ENCODE measurements at places on chromosomes 2 and 18.

- no peak for DNase-seq
Measured at GRCh38 chr2:33469238-33469637, 7.2 kb upstream of the RASGRP3 start.

DNA sequence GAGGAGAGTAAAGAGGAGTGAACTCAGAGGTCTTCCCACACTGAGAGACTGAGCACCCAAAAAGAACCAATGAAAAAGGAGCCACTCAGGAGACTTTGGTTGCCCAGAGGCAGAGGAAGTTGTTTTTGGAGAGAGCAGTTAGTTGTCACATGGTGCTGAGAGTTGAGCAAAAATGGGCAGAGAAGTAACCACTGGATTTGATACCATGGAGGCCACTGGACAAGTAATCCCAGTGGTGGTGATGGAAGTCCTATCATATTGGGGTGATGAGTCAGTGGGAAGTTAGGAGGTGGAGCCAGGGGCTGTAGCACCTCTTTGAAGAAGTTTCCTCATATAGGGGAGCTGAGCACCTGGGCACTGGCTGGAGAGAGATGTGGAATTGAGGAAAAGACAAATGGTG, 235.8 kb downstream of the TPGS2 start:
- no peak for DNase-seq

GRCh38 chr2:231640241-231640640, 47.6 kb downstream of the TEX44 start:
- DNase-seq = no peak

GRCh38 chr2:19982268-19982667, 7.6 kb downstream of the WDR35 start:
- no peak for DNase-seq

DNA sequence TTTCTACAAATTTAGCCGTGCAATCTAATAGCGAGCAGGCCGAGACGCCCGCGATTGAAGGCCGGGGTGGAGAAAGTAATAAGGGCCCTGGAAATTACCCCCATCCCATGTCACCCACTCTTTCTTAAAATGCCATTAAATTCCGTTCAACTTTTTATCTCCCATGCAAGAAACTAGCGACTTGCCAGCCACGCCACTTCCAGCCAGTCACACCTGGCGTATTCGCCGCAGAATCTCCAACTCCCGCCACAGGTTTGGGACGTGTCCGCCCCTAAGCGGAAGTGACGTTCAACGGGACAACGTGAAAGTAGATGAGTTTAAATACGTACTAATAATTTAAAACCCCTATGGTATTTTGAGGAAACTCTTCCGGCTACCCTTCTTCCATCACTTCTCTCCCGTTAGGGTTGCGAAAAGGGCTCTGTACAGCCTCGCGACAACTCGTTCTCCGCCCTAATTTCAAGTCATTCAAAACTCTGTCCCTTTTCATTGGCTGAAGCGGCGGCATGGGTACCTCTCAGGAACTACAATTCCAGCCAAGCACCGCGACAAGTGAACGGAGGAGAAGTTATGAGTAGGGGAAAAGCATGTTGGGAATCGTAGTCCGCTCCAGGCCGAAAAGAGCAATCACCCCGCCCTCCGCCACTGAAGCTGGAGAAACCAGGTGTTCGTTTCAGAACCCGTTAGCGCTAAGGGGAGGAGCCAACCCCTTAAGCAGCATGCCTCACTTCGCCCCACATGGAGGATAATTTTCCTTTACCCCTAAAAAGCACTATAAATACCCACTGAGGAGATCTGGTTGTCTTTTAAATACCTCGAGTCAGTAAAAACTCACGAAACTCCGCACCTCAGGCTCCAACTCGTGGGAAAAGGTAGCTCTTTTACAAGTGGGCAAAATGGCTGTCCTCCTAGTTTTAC, at the start of gene ZRANB3:
TSS of gene ZRANB3 (minus strand) at position 906 of the 918 bp plus-strand sequence.
- peak; percentile 95 for DNase-seq

GRCh38 chr2:85111819-85112281, 21.3 kb upstream of the TCF7L1 start:
- no peak for DNase-seq

GRCh38 chr2:240387669-240388358, 47.6 kb upstream of the GPC1 start:
- DNase-seq = no peak

GRCh38 chr2:236947294-236947693, 138.4 kb upstream of the COPS8 start:
- DNase-seq = no peak

DNA sequence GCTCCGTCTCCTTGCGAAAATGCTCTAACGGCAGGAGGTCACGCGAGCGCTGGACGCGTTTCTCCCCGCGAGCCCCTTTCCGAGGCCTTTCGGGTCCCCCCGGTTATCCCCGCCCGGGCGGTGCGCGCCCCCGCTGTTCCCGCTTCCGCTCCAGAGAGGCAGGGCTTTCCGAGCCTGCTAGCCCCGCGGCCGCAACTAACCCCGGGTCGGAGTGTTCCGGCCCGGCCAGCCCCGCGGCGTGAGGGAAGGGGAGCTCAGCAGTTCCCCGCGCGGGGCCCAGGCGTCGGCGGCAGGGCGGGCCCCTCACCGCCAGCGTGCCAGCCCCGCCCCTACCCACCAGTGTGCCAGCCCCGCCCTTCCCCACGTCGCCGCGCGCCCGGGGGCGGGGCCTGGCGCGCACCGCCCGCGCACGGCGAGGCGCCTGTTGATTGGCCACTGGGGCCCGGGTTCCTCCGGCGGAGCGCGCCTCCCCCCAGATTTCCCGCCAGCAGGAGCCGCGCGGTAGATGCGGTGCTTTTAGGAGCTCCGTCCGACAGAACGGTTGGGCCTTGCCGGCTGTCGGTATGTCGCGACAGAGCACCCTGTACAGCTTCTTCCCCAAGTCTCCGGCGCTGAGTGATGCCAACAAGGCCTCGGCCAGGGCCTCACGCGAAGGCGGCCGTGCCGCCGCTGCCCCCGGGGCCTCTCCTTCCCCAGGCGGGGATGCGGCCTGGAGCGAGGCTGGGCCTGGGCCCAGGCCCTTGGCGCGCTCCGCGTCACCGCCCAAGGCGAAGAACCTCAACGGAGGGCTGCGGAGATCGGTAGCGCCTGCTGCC, at the start of gene MSH6:
TSS of gene MSH6 (plus strand) at position 475 of the 815 bp plus-strand sequence. CDS start at position 564, 89 bp downstream.
- peak; percentile 85 for DNase-seq

- peak; percentile 22 for DNase-seq
Measured at GRCh38 chr2:134466141-134466540, 212.3 kb downstream of the MGAT5 start.

DNA sequence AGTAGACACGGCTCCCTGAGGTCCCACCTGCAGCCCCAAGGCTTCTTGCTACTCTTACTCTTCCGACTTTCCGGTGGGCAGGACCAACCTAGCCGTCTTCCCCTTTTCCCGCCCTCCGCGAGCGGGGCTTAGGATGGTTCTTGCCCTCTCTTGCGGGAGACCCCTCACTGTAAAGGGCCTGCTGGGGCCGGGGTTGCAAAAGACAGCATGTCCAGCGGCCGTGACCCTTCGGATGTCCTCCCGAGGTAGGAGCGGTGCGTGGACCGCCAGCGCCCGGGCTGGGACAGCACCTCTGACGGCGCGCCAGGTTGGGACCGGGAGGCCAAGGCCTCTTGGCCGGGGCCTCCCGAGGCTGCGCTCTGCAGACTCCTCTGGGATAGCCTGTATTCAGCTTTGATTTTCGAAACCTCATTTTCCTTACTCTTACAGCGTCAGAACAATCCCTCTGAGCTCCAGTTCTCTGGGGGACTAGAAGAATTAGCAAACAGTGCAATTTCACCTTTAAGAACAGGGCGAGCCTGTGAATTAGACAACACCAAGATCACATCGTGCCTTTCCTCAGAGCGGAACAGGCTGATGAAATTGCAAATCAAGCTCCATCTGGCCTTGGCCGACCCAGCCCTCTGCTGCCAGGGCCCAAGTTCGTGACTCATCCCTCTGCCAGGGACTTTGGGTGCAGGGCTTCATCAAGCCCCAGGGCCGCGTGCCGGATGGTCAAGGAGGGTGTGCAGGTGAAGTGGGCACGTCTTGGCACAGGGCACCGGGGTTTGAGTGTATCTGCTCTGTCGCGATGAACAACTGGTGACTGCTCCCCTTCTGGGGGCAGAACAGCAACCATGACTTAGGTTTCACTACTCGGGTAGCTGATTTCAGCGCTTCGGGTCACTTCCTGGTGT, 777 bp downstream of the MOCOS start:
- no peak for DNase-seq

DNA sequence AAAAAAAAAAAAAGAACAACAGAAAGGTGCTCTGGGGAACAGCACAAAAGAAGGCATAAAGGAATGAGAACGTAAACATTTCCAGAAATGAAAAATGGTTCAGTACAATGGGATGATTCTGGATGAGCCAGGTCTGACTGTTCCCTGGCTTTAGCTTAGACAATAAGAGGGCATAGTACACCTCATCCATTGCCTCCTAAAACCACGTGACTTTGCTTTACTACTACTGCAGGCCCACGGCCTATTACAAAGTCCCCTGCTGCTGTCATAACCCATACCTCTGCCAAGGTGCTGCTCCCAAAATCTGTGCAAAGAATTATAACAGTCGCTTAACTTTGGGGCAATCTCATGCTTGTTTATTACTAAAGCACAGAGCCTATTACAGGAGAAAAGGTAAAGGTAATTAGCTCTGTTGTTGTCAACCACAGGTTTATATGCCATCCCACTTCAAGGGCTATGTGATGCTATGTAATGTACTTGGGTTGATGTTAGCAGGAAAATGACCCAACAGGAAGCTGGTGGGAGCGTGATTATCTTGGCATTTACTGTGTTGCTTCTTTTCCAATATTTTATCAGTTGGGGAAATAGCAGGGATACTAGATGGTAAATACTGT, 26.8 kb downstream of the STK17B start:
- DNase-seq = no peak

DNA sequence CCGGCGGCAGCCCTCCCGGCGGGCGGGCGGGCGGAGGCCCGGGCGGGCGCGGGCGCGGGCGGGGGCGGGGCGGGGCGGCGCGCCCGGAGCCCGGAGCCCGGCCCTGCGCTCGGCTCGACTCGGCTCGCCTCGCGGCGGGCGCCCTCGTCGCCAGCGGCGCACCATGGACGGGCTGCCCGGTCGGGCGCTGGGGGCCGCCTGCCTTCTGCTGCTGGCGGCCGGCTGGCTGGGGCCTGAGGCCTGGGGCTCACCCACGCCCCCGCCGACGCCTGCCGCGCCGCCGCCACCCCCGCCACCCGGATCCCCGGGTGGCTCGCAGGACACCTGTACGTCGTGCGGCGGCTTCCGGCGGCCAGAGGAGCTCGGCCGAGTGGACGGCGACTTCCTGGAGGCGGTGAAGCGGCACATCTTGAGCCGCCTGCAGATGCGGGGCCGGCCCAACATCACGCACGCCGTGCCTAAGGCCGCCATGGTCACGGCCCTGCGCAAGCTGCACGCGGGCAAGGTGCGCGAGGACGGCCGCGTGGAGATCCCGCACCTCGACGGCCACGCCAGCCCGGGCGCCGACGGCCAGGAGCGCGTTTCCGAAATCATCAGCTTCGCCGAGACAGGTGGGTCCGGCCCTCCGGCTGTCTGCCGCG, at the start of gene INHBB:
TSS of gene INHBB (plus strand) at position 111 of the 641 bp plus-strand sequence. CDS start at position 164, 53 bp downstream.
- no peak for DNase-seq

GRCh38 chr2:8263901-8264300, 418.0 kb upstream of the ID2 start:
- DNase-seq = no peak

GRCh38 chr2:223114170-223114569, 62.2 kb downstream of the KCNE4 start:
- no peak for DNase-seq

DNA sequence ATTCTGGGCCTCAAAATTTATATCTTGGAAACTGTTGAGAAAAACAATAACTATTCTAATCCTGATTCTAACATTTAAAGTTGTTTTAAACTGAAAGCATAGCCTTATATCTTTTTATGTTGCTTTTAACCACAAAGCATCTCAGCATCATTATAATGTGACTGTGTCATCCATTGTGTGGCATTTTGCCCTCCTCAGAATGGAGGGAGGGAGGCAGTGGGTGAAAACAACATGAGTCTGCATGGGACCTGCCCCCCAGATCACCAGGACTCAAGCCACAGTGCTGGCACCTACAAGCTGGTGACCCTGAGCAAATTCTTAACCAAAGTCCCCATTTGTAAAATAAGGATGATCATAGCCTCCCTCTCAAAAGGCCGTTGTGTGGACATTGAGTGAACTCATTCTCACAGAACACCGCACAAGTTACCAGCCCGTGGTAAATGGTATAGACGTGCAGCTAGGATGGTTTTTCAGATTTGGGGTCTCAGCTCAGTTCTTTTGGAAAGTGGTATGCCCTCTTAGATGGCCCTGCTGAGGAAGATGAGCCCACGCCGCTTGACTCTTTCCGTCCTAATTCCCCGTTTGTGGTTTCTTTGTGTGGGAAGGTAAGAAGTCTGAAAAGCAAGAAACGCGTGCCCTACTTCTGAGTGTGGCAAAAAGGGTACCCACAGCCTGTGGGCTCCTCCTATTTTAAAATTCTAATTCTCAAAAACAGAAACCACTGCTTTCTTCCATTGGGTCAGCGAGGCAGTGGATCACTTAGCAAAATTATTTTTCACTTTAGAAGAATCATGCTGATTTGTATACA, 305.0 kb upstream of the ID2 start:
- no peak for DNase-seq

DNA sequence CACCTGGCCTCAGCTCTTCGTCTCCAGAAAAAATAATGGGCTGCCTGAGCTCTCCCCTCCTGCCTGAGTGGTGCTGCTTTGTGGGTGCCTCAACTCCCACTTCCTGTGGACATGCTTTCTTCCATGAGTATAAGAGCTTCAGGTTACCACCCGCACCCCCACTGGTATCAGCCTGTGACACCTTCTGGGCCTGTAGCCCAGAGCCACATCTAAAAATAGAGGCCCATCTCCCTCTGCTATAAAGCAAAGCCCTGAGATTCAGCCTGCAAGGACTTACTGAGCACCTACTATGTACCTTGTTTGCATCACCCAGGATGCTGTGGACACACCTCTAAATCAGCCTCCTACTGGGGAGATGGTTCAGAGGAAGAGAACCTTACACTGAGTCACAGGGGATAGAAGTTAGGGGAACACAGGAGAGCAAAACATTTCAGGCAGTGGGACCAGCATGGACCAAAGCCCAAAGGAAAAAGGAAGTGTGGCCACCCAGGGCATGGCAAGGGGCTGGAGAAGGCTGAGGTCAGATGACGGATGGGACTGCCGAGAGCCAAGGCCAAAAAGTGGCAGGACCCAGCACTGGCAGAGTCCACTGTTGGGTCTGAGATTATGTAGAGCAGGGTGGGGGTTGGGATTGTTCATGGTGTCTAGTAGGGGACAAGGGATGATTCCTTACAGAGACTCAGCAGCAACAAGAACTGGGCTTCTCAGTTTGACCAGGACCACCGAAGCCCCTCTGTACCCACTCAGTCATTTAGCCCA, 123.7 kb upstream of the PPP1CB start:
- DNase-seq = no peak

Data from activated CD4-positive, alpha-beta T cell treated with anti-CD3 and anti-CD28 coated beads, Interleukin-2, amount 50 U/mL, for 4 hours (primary cell).